ENCODE measurements at places on chromosomes 6 and 20. TPM values are rescaled to one million over a fixed set of nuclear protein-coding genes. Genes with fewer than 3 reads are reported as not detected.

ECT2L gene
- not detected for total RNA-seq

GRCh38 chr6:36414481-36414880, 27.0 kb upstream of the ETV7 start:
- H3K4me3 ChIP-seq: no peak overlapping the region
- no peaks in the 10 kb centered on the region for H3K36me3 ChIP-seq
- DNase-seq: no peak
- peaks cover 9% of the 10 kb centered on the region for H3K27me3 ChIP-seq

WFDC12 gene
- not detected for total RNA-seq

ASIP gene
- not detected for total RNA-seq

DNA sequence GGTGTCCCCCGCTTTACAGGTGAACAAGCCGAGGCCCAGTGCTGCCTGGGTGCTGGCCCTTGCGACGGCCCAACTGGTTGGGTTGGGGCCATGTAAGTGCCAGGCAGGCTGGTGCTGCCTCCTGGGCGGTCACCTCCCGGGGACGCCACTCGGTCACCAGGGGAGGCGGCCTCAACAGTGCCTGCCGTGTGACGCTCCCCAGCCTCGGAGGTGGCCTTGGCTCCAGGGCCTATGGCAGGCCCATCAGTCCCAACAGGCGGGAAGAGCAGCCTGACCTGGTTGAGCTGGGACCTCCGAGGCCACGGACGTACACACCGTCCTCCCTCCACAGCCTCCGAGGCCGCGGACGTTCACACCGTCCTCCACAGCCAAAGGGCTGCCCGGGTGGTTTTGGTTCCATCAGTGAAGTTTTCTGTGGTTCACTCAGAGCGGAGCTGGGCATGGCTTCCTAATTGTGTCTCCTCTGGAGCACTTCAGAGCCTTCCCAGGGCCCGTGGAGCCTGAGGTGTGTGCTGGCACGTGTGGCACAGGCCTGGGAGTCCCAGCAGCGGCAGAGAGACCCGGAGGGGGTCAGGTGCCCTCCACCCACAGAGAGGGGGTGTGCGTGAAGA, 19.3 kb upstream of the SLCO4A1 start:
- peaks cover 57% of the 10 kb centered on the region for H3K4me1 ChIP-seq
- H3K27me3 ChIP-seq: no peaks in the 10 kb centered on the region
- DNase-seq: no peak
- H3K27ac ChIP-seq: peak overlapping the region; percentile 95
- H3K36me3 ChIP-seq: no peaks in the 10 kb centered on the region

DNA sequence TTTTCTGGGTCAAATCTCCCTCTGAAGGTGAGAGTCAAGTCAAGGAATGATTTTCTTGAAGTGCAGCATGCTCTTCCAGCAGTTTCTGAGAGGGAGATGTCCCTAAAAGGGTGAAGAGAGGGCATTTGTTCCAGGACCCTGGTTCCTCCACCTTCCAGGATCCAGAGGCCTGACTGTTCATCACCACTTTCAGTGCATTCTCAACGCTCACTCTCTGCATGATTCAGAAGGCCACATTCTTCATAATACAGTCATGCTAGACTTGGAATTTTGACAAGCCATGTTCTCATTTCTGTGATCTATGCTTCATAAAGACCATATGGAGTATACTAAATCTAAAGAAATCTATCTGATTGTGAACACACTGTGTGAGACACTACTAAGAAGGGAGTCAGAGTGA, 85.1 kb downstream of the PDE7B start:
- no peak for DNase-seq
- H3K4me1 ChIP-seq: no peaks in the 10 kb centered on the region
- no peaks in the 10 kb centered on the region for H3K36me3 ChIP-seq
- no peak overlapping the region for H3K4me3 ChIP-seq
- no peak overlapping the region for H3K27ac ChIP-seq
- no peaks in the 10 kb centered on the region for H3K27me3 ChIP-seq

FAM217B gene
- 32.5 TPM for total RNA-seq

- no peak for DNase-seq
- peak overlapping the region; percentile 82 for H3K27ac ChIP-seq
- peaks cover 21% of the 10 kb centered on the region for H3K4me1 ChIP-seq
- H3K36me3 ChIP-seq: no peaks in the 10 kb centered on the region
- no peaks in the 10 kb centered on the region for H3K27me3 ChIP-seq
Measured at GRCh38 chr6:41027241-41027640, 11.8 kb downstream of the UNC5CL start.

GRCh38 chr20:52473186-52473585, 281.6 kb upstream of the ZFP64 start:
- no peaks in the 10 kb centered on the region for H3K36me3 ChIP-seq
- no peak overlapping the region for H3K27ac ChIP-seq
- no peaks in the 10 kb centered on the region for H3K4me1 ChIP-seq
- H3K4me3 ChIP-seq: no peak overlapping the region
- H3K27me3 ChIP-seq: no peaks in the 10 kb centered on the region

Measured in activated CD8-positive, alpha-beta T cell treated with anti-CD3 and anti-CD28 coated beads, Interleukin-2, amount 10 ng/mL, durations not matched to agents 7 days and 5 days (primary cell).